ENCODE measurements at places on chromosomes 6 and 20.
A peak's percentile ranks its signal among the peaks of the same experiment; 100 is the strongest.

- H3K4me1 ChIP-seq = no peaks in the 10 kb centered on the region
- H3K27me3 ChIP-seq = no peaks in the 10 kb centered on the region
- no peak for DNase-seq
- H3K27ac ChIP-seq = no peak overlapping the region
- H3K36me3 ChIP-seq = peaks cover 39% of the 10 kb centered on the region
- no peak overlapping the region for H3K4me3 ChIP-seq
Measured at GRCh38 chr6:53903357-53903756, 108.6 kb downstream of the LRRC1 start.

GRCh38 chr6:98463038-98464000 lies 371.1 kb upstream of the POU3F2 start:
- H3K27ac ChIP-seq = no peak overlapping the region
- no peak for DNase-seq
- no peak overlapping the region for H3K4me3 ChIP-seq
- H3K36me3 ChIP-seq = no peaks in the 10 kb centered on the region
- no peaks in the 10 kb centered on the region for H3K4me1 ChIP-seq

DNA sequence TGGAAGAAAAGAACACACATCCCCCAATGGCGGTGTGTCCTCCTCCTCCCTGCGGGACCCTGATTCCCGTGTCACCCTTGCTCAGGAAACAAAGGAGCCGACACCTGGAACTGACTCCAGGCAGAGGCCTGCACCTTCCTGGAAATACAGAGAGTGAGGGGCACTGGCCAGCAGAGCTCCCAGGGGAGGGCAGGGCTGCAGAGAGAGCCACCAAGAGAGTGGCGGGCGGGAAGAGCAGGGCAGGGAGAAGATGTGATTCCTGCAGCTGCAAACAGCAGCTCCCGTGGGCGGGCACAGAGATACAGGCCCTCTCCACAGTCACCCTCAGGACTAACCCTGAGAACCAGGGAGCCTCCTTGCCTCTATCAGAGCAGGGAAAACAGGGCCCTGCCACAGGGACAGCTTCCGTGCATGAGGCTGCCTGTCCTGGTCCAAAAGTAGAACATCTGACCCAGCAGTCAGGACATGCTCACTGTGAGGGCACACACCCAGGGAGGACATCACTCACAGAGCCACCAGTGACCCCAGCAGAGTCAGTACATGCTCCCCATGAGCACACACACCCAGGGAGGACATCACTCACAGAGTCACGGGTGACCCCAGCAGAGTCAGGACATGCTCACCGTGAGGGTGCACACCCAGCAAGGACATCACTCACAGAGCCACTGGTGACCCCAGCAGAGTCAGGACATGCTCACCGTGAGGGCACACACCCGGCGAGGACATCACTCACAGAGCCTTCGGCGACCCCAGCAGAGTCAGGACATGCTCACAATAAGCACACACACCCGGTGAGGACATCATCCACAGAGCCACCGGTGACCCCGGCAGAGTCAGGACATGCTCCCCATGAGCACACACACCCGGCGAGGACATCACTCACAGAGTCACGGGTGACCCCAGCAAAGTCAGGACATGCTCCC lies 193.1 kb downstream of the DLL1 start:
- no peaks in the 10 kb centered on the region for H3K36me3 ChIP-seq
- no peak overlapping the region for H3K27ac ChIP-seq
- H3K27me3 ChIP-seq = no peaks in the 10 kb centered on the region
- no peak overlapping the region for H3K4me3 ChIP-seq
- H3K4me1 ChIP-seq = no peaks in the 10 kb centered on the region

DNA sequence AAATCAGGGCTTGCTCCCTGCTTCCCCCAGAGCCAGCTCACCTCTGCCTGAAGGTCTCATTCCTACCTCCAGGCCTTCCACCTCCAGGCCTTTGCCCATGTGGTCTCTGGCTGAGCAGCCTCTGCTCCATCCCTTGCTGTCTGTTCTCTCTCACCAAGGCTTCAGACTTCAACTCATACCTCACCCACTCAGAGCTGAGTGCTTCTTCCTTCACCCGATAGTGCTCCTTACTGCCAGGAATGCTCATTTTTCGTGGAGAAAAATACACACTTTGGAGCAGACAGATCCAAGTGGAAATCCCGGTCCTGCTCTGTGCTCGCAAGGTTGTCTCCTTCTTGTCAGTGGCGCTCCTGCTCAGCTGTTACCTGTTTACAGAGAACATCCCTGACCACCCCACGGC lies 7.0 kb upstream of the CDH22 start:
- H3K36me3 ChIP-seq = no peaks in the 10 kb centered on the region
- peaks cover 13% of the 10 kb centered on the region for H3K4me1 ChIP-seq
- H3K27me3 ChIP-seq = peaks cover 78% of the 10 kb centered on the region

DNA sequence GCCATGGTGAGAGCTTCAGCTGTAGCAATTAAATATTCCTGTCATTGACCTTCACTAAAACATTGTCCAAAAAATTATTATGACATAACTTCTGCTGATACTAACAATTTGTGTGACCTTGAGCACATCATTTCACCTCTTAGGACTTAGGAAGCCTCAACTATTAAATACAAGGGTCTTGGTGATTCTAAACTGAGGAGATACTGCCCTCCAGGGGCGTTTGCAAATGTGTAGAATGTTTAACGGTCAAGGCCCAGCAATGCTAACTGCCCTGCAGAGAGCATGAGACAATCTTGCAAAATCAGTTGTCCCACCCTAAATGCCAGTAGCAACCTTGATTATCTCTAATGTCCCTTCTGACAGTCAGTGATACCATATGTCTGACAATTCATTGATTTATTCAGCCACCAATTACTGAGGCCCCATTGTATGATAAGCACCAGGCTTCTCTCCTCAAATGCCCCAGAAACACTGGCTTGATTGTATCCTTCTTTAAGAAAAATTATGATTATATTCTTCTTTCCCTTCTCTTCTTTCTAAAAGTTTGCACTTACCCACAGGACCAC lies 284.1 kb upstream of the PLN start:
- no peaks in the 10 kb centered on the region for H3K4me1 ChIP-seq
- peak; percentile 53 for DNase-seq
- no peak overlapping the region for H3K27ac ChIP-seq
- no peak overlapping the region for H3K4me3 ChIP-seq
- no peaks in the 10 kb centered on the region for H3K27me3 ChIP-seq

- H3K27me3 ChIP-seq = no peaks in the 10 kb centered on the region
- H3K4me3 ChIP-seq = no peak overlapping the region
- DNase-seq = no peak
- peaks cover 73% of the 10 kb centered on the region for H3K36me3 ChIP-seq
- H3K27ac ChIP-seq = peak overlapping the region; percentile 62
Measured at GRCh38 chr20:31664696-31665354, 27.1 kb downstream of the COX4I2 start.

- H3K4me1 ChIP-seq = no peaks in the 10 kb centered on the region
- H3K4me3 ChIP-seq = no peak overlapping the region
- no peak for DNase-seq
- no peak overlapping the region for H3K27ac ChIP-seq
- H3K27me3 ChIP-seq = peaks cover 10% of the 10 kb centered on the region
Measured at GRCh38 chr20:48277266-48277665, 492.0 kb upstream of the SULF2 start.

GRCh38 chr6:148649454-148649963 lies 97.3 kb upstream of the UST start:
- H3K36me3 ChIP-seq = peaks cover 7% of the 10 kb centered on the region
- H3K27ac ChIP-seq = no peak overlapping the region
- DNase-seq = no peak
- H3K4me1 ChIP-seq = no peaks in the 10 kb centered on the region
- H3K4me3 ChIP-seq = no peak overlapping the region

DNA sequence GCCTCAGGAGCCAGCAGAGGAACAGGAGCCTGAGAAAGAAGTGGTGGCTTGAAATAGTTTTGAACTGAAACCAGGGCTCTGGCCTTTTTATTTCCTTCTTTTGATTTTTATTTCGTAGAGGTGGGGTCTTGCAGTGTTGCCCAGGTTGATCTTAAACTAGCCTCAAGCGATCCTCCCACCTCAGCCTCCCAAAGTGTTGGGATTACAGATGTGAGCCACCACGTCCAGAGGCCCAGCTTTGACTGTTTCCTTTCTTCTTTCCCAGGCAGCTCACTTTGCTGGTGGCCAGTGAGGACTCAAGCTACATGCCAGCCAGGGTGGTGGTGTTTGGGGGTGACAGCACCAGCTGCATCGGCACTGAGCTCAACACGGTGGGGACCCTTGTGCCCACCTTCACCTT lies 20.5 kb downstream of the CUL9 start:
- no peaks in the 10 kb centered on the region for H3K27me3 ChIP-seq
- peaks cover 33% of the 10 kb centered on the region for H3K36me3 ChIP-seq
- DNase-seq = no peak
- H3K4me1 ChIP-seq = no peaks in the 10 kb centered on the region

DNA sequence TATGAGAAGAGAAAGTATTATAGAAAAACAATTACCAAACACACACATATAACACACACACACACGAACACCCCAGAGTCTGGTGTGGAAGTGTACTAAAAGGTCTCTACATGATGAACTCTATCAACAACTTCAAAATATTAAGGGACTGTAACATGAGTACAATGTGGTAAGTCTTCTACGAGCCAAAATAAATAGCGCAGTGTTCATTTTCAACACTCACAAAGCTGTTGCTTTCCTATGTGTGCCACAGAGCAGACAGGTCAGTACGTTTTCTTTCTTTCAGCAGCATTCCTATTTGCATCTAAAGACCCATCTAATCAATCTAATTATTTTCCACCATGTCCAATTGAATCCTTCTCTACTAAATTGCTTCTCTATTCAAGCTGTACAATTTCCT lies 12.1 kb upstream of the CNKSR3 start:
- no peaks in the 10 kb centered on the region for H3K27me3 ChIP-seq
- no peak overlapping the region for H3K27ac ChIP-seq
- H3K4me1 ChIP-seq = no peaks in the 10 kb centered on the region
- no peak overlapping the region for H3K4me3 ChIP-seq
- H3K36me3 ChIP-seq = no peaks in the 10 kb centered on the region

GRCh38 chr6:159981403-159982245 lies 12.7 kb downstream of the IGF2R start:
- peak overlapping the region; percentile 59 for H3K27ac ChIP-seq
- H3K4me1 ChIP-seq = peaks cover 66% of the 10 kb centered on the region
- peaks cover 10% of the 10 kb centered on the region for H3K36me3 ChIP-seq
- no peak for DNase-seq
- H3K4me3 ChIP-seq = no peak overlapping the region

DNA sequence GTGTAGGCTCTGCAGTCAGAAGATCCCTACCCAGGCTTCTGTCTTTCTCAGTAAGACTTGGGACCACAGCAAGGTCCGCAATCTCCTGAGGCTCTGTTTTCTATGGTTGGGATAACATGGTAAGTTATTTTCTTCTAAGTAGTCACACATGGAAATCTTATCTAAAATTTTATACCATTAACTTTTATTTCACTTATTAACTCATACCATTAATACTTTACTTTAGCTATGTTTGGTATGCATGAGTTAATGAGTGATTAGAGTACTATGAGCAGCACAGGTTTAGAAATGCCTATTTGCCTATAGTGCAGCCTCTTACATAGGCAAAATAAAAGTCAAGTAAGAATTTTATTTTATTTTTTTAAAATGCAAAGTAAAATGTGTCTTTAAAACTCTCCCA lies 27.2 kb downstream of the GINM1 start:
- no peaks in the 10 kb centered on the region for H3K27me3 ChIP-seq
- DNase-seq = no peak
- H3K4me1 ChIP-seq = no peaks in the 10 kb centered on the region
- H3K4me3 ChIP-seq = no peak overlapping the region
- peaks cover 75% of the 10 kb centered on the region for H3K36me3 ChIP-seq
- no peak overlapping the region for H3K27ac ChIP-seq

DNA sequence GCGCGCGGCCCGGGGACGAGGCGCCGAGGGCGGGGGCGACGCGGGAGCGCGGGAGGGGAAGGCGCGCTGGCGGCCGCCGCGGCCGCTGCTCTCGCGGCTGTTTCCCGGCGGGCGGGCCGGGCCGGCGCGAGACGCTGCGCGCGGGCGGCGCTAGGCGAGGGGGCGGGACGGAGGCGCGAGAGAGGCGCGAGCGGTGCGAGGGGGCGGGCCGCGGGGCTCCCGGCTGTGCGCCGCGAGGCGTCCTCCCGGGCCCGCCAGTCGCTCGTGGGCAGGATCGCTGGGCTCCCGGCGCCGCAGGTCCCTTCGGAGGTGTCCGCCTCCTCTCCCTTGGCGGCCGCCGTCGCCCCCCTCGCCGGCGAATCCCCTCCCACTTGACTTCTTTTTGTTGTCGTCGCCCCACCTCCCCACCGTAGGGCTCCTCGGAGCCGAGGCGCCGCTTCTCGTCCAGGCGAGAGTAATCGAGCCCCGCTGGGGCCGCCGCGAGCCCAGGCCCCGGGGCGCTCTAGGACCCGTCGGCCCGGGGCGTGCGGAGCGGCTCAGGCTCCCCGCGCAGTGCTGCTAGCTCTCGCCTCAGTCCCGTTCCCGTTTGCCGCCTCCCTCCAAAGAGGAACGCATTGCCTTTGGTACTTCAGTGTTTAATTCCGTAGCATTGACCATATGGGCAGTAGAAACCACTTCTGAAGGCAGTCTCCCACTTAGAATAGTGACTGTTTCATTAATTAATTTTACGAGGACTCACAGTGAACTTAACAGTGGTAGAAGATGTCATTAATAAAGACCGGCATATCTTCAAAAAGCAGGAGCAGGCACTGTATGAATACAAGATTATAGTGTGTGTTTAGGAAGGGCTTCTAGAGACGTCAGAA lies at the start of gene RANBP9:
Gene RANBP9, minus strand, starts transcription at position 103 of the 866 bp plus-strand sequence. CDS start 330 bp downstream, outside the sequence.
- peaks cover 12% of the 10 kb centered on the region for H3K36me3 ChIP-seq
- peaks cover 24% of the 10 kb centered on the region for H3K4me1 ChIP-seq
- peak within 1 kb of the TSS; percentile 93 for H3K27ac ChIP-seq
- DNase-seq = peak; percentile 82

DNA sequence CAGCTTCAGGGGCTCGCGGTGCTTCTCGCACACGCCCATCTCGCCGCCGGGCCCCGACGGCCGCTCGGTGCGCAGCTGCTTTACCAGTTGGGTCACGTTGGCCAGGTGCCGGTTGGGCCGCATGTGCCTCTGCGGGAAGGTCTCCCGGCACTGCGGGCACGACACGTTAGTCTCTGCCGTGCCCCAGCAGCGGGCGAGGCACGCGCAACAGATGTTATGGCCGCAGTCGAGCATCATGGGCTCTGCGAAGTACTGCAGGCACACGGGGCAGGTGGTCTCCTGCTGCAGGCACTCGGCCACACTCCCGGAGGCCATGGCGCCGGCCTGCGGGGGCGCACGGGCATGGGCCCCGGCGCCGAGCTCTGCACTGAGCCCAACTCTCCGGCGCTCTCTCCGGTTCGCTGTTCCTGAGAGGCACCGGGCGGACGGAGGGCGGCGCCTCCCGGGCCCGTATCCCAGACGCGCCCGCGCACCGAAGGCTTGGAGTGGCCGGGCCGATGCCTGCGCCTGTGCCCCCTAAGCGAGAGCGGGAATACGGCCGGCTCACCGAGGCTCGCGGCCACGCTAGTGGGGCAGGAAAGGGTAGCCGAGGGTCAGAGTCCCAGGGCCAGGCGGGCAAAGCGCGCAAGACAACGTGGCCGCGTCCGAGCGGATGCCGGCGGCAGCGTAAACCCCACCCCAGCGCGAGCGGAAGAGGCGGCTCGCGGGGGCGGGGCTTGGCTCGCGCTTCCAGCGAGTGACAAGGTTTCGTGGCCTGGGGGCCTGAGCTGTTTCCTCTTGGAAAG lies at the start of gene TRIM27:
Gene TRIM27, minus strand, starts transcription at position 668 of the 785 bp plus-strand sequence. Its CDS starts 353 bp downstream, at position 315.
- peak within 1 kb of the TSS; percentile 88 for H3K27ac ChIP-seq
- peaks cover 40% of the 10 kb centered on the region for H3K36me3 ChIP-seq
- H3K4me3 ChIP-seq = peak within 1 kb of the TSS; percentile 93
- H3K27me3 ChIP-seq = no peaks in the 10 kb centered on the region

All from MCF 10A (cell line).